ENCODE measurements at places on chromosomes 3 and 15.

DNA sequence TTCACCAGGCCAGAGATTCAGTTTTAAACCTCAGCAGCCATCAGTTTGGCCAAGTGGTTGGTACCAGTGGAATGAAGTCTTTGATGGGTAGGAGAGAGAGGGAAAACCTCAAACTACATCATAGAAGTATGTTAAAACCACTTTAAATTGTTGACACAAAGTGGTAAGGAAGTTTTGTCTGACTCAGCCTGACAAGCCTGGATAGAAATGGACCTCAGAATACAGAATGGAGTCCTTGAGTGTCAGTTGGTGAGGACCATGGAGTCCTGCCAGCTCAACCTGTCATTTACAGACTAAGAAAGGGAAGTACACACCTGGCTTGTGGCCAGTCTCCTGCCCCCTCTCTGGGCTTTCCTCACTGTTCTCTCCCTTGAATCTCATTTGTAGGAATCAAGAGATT, 12.1 kb downstream of the EAF1 start:
- DNase-seq, result no peak

DNA sequence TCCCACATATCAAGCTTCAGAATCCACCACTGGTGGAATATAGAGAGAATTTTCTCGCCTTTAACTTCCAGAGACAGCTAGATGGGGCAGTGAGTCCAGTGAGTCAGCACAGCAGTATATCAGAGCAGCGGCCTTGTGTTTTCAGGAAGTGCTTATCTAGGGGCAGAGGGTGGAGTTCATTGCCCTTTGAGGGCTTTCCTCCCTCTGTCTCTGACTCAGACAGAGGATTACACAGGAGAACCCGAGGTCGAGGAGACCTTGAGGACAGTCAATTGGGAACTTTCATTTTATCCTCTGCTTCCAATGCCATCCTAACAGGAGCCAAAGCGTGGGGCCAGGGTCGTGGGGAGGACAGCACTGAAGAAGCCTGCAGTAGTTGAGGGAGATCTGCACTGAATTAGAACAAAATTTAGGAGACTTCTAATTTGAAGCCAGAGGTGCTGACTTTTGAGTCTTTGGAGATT, 109.6 kb upstream of the UMPS start:
- DNase-seq, result no peak

DNA sequence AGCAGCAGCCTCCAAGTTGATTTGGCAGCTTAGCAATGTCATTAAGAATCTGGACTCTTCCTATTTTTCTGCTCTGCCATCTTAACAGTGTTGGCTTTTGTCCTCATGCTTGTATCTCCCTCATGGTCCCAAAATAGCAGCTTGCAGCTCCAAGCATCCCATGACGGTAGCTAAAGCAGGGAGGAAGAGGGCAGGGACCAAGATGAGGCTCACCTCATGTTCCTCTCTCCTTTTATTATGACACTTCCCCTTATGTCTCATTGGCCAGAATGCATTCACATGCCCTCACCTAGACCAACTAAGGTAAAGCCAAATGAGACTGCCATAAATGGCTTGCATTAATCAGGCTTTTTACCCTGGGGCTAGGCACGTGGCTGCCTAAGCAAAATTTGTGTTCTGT, 382.4 kb downstream of the SHQ1 start:
- DNase-seq, result no peak

- no peak for DNase-seq
Observed at GRCh38 chr15:35252351-35252865, 167.3 kb upstream of the NANOGP8 start.

GRCh38 chr3:73710340-73710739, 85.6 kb upstream of the PDZRN3 start:
- no peak for DNase-seq

DNA sequence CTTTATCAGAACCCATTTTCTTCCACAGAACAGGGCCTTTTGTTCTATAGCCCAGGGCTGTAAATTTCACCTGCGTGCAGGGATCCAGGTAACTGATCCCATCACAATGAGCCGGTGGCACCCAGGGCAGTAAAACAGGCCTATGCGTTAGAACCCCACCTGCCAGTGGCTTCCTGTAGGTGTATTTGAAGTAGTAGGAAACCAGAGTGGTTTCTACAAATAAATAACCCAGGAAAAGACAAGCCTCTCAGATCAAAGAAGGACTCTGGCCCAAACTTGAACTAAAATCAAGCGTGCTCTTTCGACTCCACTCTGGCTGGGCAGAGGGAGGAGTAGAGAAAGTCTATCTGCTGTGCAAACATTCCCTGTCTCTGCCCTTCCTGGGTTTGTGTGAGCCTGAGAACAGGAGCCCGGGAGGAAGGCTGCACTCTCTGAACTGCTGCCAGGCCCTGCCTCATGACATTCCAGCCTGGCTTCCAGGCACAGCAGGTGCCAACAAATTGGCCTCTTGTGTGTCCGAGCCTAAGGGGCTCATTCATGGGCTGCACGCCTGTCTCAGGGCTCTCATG, 77.7 kb downstream of the CEMIP start:
- DNase-seq, result no peak

DNA sequence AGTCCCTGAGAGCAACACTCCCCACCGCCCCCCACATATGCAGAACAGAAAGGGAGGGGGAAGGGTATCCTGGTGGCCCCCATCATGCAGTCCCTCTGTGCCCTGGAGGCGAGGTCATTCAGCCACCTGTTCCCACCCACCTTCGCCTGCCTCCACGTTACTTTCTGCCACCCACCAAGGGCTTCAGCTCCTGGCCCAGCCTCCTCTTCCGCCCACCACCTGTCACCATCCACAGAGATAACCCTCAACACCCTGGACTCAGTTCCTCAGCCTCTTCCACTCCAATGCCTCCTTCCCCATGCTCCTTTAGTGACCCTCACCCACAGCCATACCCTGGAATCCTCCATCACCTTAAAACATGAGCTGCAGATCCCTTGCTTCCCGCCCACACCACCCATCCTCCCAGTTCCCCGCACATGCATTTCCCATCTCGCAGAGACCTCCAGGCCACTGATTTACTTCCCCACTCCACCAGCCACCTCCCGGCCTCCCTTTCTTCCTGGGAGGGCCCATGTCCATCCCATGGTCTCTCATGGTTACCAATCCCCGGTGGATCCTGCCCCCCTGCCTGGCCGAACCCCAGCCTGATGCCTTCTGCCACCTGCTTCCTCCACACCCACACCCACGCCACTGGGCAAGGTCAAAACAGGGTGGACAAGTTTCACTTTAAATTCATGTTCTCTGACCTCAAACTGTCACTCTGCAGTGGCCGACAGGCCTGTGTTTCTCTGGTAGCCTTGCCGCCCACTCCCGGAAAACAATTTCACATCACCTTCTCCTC, 18.2 kb downstream of the HOMER2 start:
- DNase-seq, result no peak
